ENCODE measurements at places on chromosomes 12 and 14.

- no peak for DNase-seq
Measured at GRCh38 chr12:104204690-104205480, 10.7 kb upstream of the TXNRD1 start.

DNA sequence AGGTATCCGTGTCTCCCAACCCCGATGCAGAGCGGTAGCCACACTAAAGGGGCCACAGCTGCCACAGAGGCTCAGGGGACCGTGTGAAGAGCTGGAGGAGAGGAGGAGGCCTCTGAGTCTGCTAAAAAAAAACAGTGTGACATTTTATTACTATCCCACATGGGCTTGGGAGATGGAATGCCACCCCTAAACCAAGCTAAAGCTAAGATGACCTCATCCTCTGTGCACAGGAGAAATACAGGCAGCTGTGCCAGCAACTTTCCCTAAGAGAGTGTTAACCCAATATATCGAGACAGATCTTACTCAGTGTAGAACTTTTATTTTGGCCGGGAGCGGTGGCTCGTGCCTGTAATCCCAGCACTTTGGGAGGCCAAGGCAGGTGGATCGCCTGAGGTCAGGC lies 18.0 kb downstream of the BCL2L14 start:
- DNase-seq: no peak

GRCh38 chr12:132998741-132999140 lies 12.6 kb downstream of the ZNF26 start:
- no peak for DNase-seq

DNA sequence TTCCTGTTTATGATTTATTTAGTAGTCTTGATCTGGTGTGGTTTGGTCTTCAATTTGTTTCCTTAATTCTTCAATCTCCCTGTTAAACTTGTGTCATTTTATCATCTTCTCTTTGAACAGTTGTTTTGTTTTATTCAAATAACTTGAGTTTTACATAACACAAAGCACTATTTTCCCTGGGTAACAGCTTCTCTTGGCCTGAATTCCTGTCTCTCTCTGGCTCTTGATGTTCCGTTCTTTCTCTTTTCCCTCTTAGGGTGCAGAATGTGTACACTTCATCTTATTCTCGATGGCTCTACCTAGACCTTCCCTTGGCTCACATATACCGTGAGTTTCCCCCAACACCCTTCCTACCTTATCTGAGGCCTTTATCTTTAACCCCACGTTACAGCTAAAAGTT lies 36.8 kb upstream of the VPS33A start:
- no peak for DNase-seq

GRCh38 chr12:98344046-98344930 lies 171.1 kb upstream of the TMPO start:
- no peak for DNase-seq

- DNase-seq: no peak
Measured at GRCh38 chr14:95529216-95529615, 5.6 kb upstream of the GLRX5 start.

DNA sequence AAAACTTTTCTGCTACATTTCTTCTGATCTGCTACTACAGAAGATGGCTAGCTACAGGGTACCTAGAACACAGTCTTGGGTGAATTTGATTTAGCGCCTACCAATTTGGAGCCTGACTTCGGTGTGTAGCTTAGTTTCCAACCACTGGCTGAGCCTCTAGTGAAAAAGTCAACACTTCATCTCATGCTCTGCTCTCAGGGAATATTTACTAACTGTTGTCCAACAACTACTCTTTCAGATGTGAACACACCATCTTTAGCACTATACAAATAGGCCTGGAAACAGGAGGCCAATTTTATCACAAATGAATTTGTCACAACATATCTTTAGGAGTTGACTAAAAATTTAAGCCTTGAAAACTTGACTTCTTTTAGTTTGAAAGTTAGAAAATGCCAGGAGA lies 167.9 kb downstream of the NELL2 start:
- DNase-seq: no peak

DNA sequence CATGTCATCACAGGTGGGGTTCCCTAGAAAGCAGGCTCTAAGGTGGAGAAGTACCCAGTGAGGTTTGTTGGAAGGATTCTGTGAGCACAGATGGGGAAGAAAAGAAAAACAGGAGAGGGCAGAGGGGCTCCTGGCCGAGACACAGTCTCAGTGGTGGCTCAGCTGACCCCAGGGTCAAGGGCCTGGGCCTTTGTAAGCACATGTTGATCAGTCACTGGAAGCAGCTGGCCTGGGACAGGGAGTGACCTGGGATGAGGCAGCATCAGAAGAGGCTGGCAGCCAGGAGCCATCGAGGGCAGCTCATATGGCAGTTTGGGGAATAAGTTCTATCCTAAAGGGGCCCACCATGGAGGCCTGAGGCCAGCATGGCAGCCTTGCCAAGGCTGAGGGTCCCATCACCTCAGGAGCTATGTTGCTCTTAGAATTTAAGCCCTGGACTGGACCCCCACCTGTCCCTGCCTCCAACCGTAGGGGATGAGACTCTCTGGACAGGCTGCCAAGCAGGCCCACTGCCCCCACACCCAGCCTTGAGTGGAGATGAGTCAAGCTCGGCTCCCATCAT lies 6.3 kb upstream of the TMEM179 start:
- no peak for DNase-seq

GRCh38 chr14:61372379-61372778 lies 51.0 kb downstream of the PRKCH start:
- DNase-seq: no peak

DNA sequence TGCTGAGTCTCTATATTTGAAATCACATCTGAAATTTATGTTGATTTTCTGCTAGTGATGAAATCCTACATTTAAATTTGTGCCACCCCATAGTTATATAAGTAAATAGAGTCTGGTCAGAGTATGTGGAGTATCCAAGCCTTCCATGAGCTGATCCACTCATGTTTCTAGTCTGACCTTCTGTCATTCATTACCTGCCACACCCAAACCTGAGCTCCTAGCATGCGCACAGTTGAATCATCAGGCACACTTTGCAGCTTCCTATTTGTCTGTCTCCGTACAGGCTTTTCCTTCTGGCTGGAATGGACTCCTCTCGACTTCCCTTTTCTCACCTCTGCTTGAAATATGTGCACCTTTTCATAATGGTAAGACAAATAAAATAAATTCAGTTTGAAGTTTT lies 45.3 kb upstream of the LRIG3 start:
- no peak for DNase-seq

DNA sequence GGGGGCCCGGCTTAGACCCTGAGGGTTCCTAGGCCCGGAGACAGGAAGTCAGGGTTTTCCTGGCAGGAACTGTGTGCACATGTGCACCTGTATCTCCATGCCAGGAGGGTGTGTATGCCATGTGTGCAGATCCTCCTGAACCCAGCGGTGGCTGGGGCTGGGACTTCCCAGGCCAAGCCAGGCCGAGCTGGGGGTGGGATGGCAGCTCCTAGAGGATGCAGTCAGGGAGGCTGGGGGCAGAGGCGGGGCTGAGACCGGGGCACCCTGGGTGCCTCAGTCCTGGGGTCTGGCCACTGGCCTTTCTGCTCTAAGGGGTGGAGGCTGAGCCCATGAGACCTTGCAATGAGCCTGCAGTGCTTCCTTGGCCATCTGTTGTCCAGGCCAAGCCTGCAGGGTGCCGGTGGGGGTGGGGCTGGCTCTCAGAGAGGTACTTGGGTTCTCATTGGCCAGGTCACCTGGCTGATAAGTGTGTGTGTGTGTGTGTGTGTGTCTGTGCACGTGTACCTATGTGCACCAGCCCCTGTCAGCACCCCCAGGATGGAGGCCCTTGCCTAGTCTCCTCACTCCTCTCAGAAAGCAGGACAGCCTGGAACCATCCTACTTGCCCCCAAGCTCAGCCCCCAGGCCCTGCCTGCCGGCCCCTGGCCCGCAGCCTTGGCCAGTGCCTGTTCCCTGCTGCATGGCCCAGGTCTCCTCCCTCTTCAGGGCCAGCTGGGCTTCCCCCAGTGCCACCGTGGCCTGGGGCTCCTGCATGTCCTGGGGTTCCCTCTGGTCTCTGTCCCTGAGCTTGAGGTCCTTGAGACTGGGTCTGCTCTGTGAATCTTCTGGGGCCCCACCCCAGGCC lies 10.6 kb upstream of the TNFAIP2 start:
- DNase-seq: no peak

DNA sequence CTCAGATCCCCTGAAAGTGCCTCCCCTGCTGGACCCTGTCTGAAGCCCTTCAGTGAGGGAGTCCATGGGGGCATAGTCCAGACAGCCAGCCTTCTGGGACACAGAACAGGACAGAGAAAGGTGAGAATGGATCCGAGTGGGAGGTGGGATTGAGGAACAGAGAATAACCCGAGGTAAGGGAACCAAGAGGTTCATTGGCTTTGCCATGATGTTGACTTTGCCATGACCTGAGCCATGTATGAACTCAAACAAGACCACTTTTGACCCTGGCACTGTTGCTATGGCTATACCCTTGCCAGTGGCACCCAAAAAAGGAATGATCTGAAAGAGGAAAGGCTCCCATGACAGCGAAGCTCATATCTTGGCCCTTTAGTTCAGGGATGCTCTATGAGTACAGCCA lies 22.6 kb upstream of the VDR start:
- DNase-seq: no peak

DNA sequence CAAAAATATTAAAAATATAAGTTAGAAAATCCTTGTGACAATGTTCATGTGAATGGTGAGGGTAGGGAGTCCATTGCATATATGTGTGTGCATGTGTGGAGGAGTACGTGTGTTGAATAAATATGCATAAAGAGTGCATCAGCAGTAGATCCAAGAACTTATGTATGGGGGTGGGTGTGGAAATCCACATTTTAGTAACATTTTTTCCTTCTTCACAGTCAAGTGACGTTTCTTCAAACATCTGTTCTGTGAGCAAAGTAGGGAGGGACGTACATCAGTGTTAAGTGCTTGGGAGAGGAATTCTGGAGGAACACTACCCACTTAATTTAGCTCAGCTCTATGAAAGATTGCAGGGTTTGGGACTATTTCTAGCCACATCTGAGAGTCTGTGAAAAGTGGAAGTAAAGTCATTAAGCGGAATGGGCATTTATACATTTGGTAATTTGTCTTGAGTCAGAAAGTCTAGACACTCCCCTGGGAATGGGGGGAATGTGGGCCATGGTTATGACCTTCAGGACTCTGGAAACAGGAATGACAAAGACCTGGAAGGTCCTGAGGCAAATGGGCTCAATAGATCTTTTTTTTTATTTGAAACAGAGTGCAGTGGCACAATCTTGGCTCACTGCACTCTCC lies 156.4 kb upstream of the PLXNC1 start:
- no peak for DNase-seq

- DNase-seq: no peak
Measured at GRCh38 chr12:25323581-25323982, 72.9 kb upstream of the KRAS start.

DNA sequence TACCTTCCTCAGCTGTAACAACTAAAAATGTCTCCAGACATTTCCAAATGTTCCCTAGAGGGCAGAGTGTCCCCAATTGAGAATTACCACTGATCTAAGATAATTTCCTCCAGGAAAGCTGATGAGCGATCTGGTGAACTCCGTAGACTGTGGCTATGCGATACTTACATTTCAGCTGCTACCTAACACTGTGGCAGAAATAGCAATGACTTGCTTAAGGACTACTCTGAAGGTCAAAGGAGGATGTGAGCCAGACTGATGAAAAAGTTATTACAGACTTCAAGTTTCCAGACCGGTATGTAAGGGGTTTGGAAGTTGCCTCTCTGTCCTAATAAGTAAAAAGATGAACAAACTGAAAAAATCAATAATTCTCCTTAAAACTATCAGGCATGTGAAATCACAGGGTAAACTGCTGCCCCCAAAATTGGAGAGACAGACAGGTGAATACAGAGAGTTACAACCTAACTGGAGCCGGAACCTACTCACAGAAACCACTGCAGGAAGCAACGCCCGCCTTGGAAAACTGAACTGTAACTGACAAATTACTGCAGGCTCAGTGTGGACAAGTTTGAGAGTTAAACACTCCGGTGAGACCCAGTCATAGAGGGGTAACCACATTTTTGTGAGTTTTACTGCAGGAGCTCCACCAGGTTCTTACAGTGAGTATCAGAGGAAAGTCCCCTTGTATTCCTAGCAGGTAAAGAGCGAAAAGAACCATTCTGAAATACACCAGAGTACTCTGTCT lies 60.0 kb upstream of the PARP11 start:
- no peak for DNase-seq

- DNase-seq: no peak
Measured at GRCh38 chr14:87158283-87158682, 834.7 kb downstream of the GALC start.

- DNase-seq: no peak
Measured at GRCh38 chr12:72269491-72269890, 2.7 kb upstream of the TRHDE start.

- DNase-seq: no peak
Measured at GRCh38 chr12:45557016-45557415, 172.5 kb upstream of the ARID2 start.

- no peak for DNase-seq
Measured at GRCh38 chr14:89485264-89485663, 68.2 kb upstream of the FOXN3 start.

GRCh38 chr14:20607617-20608016 lies 16.4 kb upstream of the RNASE12 start:
- DNase-seq: no peak

DNA sequence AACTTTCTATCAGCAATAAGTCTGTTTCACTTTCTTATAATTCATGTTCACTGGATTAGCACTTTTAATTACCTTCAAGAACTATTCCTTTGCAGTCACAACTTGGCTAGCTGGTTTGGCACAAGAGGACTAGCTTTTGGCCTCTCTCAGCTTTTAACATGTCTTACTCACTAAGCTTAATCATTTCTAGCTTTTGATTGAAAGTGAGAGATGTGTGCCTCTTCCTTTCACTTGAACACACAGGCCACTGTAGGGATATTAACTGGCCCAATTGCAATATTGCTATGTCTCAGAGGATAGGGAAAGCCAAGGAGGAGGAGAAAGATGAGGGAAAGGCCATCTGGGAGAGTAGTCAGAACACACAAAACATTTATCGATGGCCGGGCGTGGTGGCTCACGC lies 92.7 kb downstream of the PRICKLE1 start:
- DNase-seq: no peak

DNA sequence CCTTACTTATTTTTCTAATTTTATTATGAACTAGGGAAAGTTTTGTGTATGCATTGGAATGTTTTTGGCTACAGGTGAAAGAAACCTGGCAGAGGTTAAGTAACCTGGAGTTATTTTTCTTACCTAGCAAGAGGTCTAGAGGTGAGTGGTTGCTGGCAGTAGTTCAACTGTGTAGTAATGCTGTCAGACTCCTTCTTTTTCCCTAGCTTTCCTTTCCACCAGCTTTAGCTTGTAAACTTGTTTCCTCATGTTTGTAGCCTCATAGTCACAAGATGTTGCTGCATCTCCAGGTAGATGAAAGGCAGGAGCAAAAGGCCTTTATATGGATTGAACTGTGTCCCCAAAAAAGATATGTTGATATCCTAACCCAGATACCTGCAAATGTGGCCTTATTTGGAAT lies 105.1 kb upstream of the AMIGO2 start:
- DNase-seq: no peak

GRCh38 chr14:74579447-74580274 lies 32.4 kb downstream of the LTBP2 start:
- no peak for DNase-seq

Measured in SIG-M5 (cell line).